ENCODE measurements at places on chromosomes 3 and 15.

- no peak for DNase-seq
Observed at GRCh38 chr3:123008840-123009239, 18.7 kb downstream of the SEMA5B start.

GRCh38 chr3:95738045-95738444 lies 1076.3 kb upstream of the EPHA6 start:
- no peak for DNase-seq

DNA sequence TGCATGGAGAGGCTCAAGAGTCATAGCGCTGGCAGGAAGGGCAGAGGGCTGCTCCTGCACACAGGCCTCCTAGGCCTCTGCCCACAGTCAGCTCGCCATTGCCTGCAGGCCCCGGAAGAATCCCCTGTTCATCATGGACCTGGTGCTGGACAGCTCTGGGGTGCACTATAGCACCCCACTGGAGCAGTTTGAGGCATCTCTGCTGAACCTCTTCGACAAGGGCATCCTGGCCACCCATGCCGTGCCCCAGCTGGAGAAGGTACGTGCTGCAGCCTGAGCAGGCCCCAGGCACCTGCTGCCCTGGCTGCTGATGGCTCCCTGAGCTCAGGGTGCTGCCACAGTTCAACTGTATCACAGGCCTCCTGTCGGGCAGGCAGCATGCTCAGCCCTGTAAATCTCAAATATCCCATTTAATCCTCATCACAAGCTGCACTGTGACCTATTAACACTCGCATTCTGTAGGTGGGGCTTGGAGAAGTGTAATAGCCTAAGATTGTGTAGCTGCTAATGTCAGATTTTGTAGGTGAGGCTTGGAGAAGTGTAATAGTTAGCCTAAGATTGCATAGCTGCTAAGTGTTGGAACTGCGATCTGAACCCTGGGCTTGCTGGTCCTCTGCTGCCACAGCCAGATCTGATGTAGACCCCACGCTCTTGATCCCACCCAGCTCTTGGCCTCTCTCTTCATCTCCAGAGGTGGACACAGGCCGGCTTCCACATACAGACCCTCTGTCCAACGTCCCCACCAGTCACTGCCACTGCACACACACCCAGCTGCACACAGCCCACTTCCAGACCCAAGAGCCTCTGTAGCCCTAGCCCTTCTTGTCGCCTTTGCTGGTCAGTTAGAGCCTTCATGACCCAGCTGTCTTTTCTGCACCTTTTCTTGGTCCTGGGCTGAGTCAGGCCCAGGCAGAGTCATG lies 31.9 kb downstream of the DNAH1 start:
- no peak for DNase-seq

DNA sequence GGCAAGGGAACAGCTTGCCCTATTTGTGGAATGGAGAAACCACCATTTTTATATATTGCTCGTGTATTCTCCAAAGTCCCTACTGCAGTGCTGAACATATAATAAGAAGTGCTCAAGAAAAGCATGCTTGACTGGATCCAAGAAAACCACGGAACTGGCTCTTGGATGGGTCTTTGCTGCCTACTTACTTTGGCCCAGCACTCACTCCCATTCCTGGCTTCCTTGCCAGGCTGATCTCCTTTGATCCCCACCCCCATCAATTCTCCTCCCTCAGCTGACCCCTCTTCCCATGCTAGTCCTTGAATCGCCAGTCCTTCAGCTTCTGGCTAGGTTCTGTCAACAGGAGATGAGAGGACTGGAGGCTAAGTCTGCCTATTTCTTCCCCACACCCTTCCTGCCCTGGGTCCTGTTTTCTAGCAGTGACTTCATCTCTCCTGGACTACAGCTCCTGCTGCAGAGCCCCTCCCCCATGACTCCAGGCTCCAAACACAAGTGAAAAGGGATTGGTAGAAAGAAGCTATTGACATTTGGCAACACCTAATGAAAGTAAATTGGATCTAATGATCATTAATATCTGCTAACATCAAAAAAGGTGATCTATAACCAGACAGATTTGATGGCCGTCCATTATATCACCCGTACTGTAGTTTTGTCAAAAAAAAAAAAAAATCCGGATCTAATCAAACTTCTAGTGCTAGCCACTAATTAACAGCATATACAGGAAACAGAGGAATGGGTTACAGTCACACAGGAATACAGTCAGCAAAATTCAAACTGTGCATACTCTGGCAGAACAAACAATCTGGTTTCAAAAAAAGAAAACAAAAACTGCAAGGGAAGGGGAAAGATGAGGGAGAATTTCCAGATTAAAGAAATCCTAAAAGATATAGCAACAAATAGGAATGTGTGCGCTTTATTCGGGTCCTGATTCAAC lies 7.8 kb downstream of the FAM240A start:
- DNase-seq = no peak

DNA sequence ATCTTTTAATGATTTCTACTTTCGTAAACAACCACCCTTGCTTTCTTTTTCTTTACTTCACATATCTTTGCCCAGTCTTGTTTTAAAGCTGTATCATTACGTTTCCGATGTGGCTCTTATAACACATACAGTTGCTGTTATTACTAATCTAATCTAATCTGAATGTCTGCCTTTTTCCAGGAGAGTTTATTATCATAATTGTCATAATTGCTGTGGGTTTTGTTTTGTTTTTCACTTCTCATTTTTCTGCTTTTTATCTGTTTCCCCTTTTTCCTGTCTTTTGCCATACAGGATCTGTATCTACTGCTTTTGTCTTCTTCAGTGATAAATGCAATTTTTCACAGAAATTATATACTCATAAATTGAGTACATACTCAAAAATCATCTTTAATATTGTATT lies 24.9 kb downstream of the HACL1 start:
- no peak for DNase-seq

GRCh38 chr3:127598841-127599570 lies 795 bp downstream of the MCM2 start:
- DNase-seq = no peak

DNA sequence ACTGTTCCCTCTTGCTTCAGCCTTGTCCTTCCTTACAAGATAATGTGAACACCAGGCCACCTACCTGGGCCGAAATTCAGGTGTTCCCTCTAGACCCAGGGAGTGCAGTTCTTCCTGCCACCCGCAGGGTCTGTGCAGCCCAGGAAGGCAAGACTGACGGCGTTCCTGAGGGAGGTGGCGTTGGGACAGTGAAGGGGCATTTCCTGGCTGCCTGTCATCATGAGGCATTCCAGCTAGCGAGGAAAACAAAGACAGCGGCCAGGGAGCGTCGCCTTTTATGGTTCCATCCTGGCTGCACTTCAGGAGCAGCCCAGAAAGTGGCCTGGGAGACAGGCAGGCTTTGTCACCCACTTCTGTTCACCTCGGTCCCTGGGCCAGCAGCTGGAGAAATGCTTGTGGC lies 84.8 kb upstream of the WNT5A start:
- peak; percentile 43 for DNase-seq

DNA sequence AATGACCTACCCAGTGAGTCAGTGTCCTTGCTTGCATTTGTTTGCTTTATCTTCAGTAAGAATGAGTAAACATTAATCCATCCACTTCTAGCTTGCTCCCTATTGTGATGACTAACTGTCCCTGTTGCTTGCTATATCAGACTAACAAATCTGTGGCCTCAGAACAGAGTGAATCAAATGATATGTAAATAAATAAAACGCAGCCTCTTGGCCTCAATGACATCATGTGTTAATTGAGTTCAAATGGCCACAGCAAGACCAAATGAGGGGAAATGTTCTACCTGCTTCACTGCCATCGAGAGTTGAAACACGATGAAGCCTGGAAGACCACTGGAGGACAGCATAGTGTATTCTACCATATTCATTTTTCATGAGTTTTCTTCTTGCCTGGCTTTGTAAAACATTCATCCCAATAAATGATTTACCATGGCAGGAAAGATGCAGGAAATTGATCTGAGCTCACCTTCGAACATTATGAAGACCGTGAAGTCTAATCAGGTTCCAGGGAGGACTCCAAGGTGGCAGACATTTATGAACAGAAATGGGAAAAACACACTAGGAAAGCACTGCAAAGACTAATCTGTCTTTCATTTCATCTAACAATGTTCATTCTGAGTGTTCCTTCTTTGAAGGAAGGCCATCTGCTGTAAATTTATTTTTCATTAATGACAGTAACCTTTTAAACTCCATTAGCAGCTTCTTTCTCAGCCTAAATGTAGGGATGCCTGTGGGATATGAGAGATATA lies 1144.5 kb downstream of the TUSC7 start:
- DNase-seq = no peak

- DNase-seq = peak; percentile 3
Observed at GRCh38 chr3:111577798-111578685, 17.1 kb downstream of the ZBED2 start.

- DNase-seq = no peak
Observed at GRCh38 chr3:180002006-180002405, 34.7 kb downstream of the PEX5L start.

DNA sequence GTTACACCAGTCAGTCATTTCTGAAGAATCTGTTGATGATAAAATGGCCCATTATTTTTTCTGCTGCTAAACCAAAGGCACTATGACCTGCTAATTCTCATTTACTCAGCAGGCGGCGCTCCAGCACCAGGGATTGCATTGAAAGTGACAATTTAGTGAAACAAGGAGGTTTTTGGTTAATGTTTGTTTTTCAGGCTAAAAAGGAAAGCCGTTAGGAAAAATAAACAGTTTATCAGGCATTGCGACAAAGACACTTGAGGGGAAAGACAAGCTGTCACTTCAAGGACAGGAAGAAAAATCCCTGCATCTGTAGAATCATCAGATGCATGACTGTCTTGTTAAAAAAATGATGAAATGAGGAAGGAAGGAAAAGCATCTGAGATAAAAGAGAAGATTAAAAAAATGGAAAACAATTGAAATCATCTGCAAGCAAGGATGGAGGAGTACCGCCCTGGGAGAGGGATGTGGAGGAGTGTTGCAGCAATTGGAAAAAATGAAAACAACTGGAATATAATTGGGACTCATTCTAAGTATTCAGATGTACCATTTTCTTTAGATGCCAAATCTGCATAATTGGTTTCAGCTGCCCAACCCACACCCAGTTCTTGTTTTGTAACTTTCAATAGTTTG lies 54.0 kb downstream of the NR1D2 start:
- DNase-seq = peak; percentile 80

GRCh38 chr3:13079051-13079450 lies 5.8 kb upstream of the IQSEC1 start:
- DNase-seq = no peak

GRCh38 chr3:145628211-145628610 lies 532.8 kb downstream of the PLOD2 start:
- DNase-seq = no peak

DNA sequence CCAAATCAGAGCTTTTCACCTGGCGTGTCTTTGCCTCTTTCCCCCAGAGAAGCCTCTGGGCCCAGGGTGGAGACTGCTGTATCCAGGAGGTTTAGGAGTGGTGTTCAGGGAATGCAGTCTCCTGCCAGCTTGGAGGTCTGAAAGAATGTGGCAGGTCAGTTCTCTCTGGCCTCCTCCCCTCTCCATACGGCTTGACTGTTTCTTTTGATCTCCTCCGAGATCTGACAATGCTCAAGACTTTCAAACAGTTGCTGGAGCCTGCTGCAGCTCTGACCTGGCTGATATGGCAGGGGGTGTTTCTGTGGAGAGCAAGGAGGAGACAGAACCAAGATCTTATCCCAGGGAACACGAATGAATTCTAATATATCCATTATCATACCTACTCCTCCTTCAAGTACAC lies 24.7 kb upstream of the TM4SF4 start:
- DNase-seq = no peak

DNA sequence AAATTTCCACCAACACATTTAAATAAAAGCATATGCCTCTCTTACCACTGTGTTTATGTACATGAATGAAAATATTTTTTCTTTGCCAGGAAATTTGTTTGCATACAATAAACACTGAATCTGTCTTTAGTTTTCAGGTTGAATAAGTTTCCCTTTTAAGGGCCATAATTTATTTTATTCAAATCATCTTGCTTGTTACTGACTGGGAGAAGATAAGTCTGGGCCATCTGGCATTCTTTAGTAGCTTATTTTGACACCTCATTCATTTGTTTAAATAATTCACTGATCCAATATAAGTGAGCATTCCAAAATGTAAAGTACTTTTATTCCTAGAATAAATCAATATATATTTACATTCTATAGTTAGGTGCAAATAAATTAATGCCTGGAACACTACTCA lies 1001.3 kb downstream of the PLOD2 start:
- DNase-seq = no peak

GRCh38 chr3:42725454-42725853 lies 22.9 kb upstream of the HHATL start:
- peak; percentile 91 for DNase-seq

GRCh38 chr3:37514055-37514665 lies 339.8 kb upstream of the LRRFIP2 start:
- DNase-seq = no peak

DNA sequence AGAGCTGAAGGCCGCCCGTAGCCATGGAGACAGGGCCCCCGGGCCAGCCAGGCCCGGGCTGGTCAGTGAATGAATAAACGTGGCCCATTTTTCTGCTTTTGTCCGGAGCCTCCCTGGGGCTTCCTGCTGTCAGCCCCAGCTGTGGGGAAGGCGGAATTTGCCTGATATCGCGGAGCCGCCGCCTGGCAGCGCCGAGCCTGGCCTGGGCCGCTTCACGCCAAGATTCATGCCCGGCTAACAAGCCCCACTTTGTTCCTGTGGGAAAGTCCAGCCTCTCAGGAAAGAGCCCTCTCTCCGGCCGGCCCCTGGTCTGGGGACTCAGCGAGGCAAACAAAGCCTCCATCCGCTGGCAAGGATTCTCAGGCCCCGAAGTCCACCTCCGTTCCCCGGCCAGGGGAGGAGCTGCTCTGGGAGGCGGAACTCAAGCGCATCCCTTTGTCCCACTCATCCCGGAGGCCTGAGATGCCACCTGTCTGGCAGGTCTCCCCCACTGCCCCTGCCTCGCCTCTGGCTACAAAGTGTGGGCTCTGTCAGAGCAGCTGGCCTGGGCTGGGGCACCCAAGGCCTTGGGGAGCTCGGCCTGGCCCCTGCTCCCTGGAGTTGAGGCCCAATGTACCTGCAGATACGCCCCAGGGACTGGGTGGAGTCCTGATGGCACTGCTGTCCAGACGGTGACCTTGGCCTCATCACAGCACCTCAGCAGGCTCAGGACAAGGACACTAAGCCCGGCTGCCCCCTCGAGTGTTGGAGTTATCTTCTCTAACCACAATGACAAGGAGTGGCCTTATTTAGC lies 51.6 kb upstream of the SLC6A11 start:
- DNase-seq = peak; percentile 78

GRCh38 chr3:105235785-105236184 lies 130.9 kb upstream of the ALCAM start:
- no peak for DNase-seq

DNA sequence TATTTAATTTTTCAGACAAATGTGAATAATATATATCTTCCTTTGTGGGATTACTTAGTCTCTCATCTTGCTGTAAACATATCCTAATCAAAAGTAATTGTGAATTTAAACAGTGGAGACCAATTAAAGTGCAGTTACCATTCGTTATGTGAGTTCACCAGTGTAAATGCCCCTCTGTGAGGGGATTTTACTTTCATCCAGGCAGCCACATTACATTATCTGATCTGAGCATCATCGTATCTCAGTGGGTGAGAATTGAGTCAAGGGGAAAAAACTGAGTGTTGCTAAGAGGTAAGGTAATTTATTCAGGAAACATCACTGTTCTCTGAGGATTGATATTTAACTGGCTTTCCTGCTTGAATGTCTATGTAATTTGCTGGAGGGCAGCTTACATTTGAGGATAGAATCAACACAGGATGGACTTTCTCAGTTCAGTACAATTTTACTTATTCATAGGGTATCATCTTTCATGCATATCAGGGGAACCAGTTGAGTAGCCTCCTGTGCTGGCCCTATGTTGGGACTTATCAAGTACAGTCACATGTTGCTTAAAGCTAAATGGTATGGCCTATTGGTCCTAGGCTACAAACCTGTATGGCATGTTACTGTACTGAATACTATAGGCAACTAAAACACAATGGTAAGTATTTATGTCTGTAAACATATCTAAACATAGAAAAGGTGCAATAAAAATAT lies 219.7 kb downstream of the CD47 start:
- DNase-seq = no peak

Data from globus pallidus (tissue), 1 donor.